Urinary bladder (tissue), 4 donors: ENCODE measurements at places on chromosomes 16 and 17. TPM values are rescaled to one million over a fixed set of nuclear protein-coding genes. Genes with fewer than 3 reads are reported as not detected.

The KCNH4 gene
- 0.79 TPM for total RNA-seq

The ST6GALNAC2 gene
- 10.3 TPM for total RNA-seq

The NPIPB2 gene
- 7.1 TPM for total RNA-seq

DNA sequence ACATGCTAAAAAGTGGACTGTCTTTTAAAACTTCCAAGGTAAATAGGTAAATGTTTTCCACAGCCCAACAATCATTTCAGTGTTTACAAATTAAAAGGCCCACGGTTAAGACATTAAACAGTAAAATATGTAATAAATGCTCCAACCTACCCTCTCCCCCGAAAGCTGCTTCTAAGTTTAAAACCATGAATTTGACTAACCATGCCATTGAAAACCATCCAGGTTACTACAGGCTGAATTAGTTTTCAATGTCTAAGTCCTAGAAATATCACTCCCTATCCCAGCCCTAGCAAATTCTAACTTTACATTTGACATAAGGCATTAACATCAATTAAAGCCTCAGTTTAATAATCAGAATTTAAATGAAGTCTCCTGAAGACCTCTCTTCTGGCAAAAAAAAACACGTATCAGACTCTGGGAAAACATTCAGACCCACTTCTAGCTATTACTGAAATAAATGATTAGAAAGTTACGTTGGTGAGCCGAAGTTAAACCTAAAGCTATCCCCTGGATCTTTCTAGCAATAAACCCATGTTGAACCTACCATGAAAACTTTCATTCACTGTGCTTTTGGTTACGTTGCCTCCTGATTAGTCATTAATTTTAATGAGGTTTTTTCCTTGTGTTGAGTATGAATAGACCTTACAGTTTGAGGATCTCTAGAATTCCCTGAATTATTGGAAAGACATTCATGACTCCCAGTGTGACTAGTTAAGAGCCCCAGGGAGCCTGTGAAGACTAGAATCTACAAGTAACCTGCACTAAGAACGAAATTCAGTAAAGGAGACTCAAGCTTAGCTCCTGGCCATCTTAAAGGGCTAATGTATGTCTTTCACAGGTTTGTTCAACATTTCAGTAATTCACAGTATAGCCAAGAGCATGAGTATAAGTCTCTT is 1.7 kb upstream of the POLG2 start:
- DNase-seq, result no peak

DNA sequence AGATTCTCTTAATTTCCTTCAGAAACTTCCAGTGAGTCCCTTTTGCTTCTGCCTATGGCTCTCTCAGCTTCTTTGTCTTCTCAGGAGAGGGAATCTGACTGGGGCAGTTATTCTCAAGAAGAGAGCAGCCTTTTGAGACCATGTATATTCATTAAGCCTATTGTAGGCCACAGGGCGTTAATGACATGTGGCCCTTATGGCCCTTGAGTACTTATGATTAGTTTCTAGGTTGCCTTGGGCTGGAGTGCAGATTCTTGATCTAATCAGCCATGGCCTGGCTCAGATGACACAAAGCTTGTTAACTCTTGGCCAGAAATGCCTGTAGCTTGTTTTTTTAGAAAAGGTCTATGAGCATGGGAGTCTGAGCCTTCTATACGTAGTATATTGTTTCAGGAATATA is 17.4 kb downstream of the MFSD11 start:
- DNase-seq, result no peak
